ENCODE measurements at places on chromosomes 3 and 15.

- no peak for DNase-seq
Measured at GRCh38 chr3:195004512-195005250, 266.3 kb downstream of the XXYLT1 start.

DNA sequence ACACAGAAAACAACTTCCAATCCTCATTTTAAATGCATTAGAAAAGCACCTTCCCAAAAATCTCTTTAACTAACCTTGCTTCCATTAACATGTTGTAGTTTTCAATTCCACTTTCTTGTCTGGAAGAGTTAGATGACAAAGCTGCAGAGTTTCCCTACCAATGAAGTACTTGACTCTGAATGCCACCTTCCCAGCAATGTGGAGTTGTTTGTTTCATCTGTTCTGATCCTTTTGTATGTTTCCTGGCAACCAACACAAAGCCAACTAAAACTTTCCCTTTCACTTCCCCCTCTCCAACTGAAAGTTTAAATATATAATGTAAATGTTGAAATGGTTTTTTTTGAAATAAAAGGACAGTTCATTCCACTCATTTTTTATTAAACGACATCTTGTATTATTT, at the start of gene WDR49:
TSS of gene WDR49 (minus strand) at position 183 of the 400 bp plus-strand sequence. CDS start 517 bp downstream, outside the sequence.
- peak; percentile 88 for DNase-seq

DNA sequence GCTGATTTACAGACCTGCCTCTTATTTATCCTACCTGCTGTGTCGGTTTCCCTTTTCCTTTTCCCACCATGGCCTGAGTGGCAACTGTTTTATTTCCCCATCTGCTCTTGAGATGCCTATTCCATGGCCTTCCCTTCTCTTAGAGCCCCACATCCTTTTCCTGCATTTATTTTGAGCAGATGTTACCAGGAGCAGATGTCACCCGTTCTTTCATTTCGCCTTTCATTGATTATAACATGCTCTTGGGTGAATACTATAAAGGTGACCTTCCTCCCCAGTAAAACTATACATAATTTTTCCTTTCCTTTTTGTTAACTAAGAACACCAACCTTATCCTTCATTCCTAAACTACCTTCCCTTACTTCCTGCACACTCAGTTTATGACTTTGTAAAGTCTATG, 8.5 kb upstream of the P2RY1 start:
- no peak for DNase-seq

DNA sequence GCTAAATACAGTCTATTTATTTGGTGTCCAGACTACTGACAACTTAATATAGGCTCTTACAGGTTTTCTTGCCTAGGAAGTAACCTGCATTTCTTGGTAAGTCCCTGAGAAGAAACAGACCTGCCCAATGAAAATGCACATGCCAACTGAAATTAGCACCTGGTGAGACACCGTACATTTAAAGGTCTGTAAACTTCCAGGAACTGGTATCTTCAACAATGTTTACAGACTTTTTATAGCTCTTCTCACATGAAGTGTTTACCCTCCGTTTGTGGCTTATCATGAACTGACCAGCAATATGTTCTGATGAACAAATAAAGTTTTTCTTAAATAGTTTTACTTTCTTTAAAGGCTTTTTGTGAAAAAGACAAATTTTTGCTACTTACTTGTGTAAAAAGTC, 93.3 kb downstream of the PCCB start:
- DNase-seq: peak; percentile 49

- no peak for DNase-seq
Measured at GRCh38 chr3:76206346-76206745, 421.0 kb upstream of the ZNF717 start.

DNA sequence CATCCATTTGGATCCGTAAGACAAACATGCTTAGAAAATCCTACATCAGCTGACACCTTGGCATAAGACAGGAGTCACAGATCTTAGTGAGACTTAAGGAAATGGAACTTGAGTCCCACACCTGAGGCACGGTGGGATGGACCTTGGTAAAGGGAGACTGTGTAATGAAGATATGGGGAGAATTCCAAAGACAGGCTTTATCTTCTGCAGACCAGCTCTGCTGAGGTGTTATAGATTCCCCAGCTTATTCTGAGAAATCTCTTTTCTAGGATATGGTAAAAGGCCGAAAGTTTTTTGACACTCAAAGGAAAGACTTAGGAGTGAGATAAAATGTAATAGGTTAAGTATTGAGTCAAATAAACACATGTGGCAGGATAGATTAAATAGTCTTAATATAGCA, 8.3 kb upstream of the MTMR10 start:
- DNase-seq: no peak

DNA sequence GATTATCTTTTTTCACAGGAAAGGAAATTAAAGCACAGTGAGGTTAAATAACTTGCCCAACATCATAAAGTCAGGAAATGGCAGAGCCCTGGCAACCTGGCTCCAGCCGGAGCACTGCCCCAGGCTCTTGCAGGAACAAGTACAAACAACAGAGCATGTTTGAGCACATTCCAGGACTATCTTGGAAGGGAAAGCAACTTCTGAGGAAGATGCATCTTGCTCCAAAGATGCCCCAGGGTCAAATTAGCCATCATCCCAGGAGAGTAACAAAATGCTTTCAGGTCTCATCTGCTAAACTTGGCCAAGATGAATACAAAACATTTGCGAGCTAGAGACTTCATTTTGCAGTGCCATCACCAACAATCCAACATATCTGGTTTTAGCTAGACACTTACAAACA, 162.4 kb upstream of the LRRN1 start:
- no peak for DNase-seq

- DNase-seq: no peak
Measured at GRCh38 chr3:146542978-146543377, 1.4 kb downstream of the PLSCR1 start.

DNA sequence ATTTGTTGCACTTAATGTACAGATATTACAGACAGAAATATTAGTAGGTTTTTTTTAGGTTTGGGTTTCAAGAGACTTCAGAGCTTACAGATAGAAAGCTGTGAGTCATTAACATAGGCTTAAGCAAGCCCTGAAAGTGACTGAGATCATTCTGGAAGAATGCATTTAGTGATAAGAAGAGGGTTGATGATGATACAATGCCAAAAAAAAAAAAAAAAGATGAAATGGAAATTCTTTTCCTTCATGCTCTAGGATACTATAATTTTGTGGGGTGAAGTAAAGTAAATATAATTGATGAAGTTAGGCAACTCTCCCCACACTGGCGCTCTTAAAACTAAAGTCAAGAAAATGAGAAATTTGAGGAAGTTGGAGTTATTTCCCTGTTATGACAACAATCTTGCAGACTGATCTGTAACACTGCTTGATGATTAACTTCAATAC, 169.4 kb upstream of the ZNF385D start:
- no peak for DNase-seq

- DNase-seq: no peak
Measured at GRCh38 chr15:48683991-48684765, 38.7 kb upstream of the FBN1 start.

DNA sequence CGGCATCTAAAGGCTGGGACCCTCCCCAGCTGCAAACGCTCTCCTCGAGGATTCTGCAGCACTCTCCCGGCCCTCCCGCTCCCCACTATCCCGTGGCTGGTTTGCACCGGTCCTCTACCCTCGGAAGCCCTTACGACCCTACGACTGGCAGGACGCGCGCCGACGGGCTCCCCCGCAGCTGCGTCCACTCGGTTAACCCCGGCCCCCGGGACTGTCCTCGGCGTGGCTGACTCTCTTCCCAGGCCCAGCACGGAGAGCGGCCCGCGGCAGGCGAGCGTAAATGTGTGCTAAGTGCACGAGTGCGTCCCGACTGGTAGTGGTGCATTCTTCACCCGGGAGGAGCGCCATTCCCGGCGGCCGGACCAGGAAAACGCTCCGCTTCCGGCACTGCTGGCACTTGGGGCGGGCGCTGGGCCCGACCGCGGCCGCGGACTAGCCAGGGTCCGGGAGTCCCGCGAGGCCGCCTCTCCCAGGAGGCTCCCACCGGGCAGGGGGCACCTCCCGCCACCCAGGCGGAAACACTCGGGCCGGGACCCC, 508 bp downstream of the GORASP1 start:
- no peak for DNase-seq

DNA sequence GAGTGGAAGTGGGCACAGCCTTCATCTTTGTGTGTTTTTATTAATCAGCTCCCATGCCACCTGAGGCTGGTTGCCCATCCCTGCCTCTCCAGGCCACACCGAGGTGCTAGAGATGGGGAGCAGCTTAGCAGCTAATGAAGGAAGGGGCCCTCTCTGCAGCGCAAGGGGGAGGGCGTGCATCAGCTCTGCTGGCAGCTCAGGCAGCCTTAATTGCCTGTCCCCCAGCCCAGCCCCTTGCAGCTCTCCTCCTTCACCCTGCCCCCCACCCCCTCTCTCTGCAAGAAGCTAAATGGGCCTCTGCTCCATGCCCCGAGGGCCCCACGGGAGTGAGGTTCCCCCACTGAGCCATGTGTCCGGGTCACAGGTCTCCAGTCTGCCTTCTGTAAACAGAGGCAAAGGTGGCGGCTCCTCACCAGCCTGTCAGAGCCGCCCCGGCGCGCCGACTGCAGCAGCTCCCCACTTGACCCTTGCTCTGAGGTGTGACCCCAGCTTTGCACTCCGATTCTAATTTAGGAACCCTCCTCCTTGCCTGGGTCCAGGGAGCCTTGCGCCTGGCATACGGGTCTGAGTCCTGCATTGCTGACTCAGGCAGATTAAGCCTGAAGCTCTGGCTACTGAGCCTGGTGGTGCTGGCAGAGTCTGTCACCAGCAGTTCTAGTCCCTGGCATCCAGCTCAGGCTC, 27.9 kb upstream of the NTRK3 start:
- DNase-seq: no peak

DNA sequence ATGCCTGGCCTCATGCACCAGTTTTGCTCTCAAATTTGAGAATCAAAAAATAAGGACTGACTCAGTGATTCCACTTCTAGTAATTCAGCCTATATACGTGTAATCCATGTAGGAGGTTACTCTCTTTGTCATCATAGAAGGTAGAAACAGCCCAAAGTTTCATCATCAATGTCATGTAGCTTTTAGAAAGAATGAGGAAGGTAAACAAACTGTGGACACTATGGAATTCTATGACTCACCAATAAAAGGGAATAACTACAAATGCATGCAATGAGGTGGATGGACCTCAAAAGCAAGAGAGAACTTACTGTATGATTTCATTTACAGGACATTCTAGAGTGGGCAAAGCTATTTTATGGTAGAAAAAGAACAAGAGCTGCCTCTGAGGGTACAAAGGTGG, 93.2 kb upstream of the LRIG1 start:
- no peak for DNase-seq

GRCh38 chr3:51110586-51110985, 274.5 kb upstream of the MANF start:
- no peak for DNase-seq

GRCh38 chr15:73227433-73228056, 141.2 kb downstream of the HCN4 start:
- DNase-seq: no peak

- DNase-seq: no peak
Measured at GRCh38 chr3:189269365-189269764, 97.6 kb downstream of the TPRG1 start.

DNA sequence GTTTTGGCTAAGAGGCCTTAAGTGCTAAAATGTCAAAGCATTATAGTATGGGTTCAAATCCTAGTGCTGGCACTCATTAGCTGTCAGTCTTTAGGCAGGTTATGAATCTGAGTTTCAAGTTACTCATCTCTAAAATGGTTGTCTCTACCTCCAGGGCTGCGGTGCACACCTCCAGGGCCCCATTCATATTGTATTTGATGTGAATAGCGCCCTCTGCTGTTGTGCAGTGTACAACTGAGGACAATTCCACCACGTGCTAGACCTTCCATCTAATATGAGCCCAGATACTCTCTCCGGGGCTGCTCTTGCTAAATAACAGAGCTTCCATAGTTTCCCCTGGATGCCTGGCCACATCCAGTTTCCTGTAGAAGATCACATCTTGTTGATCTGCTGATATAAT, 54.3 kb downstream of the OXNAD1 start:
- DNase-seq: no peak

GRCh38 chr3:117367861-117368260, 658.3 kb downstream of the TUSC7 start:
- no peak for DNase-seq

GRCh38 chr15:79194386-79194785, 88.1 kb upstream of the ANKRD34C start:
- DNase-seq: no peak

- no peak for DNase-seq
Measured at GRCh38 chr15:83659417-83659812, 5.5 kb downstream of the ADAMTSL3 start.

- DNase-seq: no peak
Measured at GRCh38 chr3:102718651-102719050, 283.8 kb downstream of the ZPLD1 start.

GRCh38 chr3:183548262-183548769, 7.2 kb downstream of the KLHL6 start:
- no peak for DNase-seq

- DNase-seq: no peak
Measured at GRCh38 chr3:56915966-56916586, 114.3 kb upstream of the ARHGEF3 start.

GRCh38 chr15:78708713-78709260, 67.8 kb upstream of the CHRNB4 start:
- no peak for DNase-seq

DNA sequence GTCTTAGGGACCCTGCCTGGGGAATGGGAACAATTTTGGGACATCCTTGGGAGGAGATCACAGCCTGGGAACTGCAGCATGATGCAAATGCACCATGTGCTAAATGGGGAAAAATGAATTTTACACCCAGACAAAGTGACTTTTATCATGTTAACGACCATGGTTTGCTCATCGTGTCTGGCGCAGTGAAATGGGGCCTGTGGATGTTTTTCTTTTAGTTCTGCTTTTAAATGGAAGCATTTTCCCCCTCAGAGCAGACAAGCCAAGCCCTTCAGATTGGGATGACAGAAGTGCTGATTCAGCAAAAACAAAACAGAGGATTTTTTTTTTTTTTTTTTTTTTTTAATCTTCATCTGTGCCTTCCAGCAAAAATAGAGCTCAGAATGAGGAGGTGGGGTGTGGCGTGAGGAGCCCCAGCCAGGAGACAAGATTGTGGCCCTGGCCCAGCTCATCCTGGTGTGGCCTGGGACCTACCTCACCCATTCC, 14.3 kb upstream of the CACNA2D2 start:
- no peak for DNase-seq

DNA sequence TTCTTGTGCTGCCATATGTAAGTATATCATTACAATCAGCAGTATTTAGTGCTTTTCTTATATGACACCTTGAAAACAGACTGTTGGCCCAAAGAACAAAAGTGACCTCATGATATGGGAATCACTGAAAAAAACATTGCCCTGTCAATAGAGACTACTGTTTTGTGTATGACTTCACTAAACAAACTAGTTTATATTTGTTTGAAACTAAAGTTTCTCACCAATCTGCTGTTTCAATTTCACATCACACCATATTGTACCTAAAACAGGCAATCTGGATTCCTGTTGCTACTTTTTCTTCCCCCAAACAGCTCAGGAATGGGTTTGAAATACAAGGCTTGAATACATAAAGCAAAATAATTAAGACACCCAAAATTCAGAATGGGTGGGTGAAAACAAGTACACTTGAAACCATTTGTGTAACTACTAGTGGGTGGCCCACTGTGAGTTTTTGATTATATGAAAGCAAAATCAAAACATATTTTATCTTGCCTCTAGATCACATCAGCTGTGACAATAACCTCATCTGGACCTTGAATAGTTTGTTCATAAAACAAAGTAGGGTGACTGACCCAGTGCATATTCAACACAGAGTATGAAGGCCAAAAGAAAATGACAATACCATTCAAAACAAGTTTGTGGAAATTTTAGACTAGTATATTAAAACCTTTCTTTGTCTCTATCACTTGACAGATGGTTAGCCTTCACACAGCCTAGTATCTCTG, 5.9 kb downstream of the ZBTB20 start:
- DNase-seq: no peak

All from NCI-H774 (cell line).